A549 (cell line): ENCODE measurements at places on chromosomes 16 and 17.

GRCh38 chr16:20956319-20956718 lies 55.7 kb downstream of the LYRM1 start:
- no peak for DNase-seq

DNA sequence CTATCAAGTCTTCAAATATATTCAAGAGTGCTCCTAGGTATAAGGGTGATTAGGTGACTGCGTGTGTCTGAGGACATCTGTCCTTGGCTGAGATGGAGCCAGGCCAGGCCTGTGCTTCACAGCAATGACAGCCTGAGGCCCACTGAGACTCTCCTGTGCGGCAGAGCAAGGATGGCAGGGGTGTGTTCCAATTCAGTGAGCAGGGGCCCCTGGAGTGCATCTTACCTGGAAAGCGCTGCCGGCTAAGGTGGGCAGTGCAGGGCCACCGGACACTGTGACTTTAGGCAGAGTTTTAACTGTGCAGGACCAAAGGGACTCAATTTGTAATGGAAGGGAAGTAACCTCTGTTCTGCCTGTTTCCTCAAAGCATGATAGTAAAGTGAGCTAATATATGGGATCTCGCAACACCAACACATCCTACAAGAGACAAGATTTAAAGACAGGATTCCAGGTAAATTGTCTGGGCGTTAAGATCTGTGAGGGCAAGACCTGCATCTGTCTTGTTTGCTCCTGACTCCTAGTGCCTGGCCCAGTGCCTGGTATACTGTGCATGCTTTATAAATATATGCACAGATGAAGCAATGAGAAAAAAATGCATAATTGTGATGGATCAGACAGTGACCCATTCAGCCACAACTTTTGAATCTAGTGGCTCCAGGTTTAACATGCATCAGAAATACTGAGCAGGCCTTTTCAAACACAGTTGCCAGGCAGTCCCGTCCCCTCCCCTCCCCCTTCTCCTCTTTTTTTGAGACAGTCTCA lies 86.7 kb downstream of the MRC2 start:
- DNase-seq: no peak

DNA sequence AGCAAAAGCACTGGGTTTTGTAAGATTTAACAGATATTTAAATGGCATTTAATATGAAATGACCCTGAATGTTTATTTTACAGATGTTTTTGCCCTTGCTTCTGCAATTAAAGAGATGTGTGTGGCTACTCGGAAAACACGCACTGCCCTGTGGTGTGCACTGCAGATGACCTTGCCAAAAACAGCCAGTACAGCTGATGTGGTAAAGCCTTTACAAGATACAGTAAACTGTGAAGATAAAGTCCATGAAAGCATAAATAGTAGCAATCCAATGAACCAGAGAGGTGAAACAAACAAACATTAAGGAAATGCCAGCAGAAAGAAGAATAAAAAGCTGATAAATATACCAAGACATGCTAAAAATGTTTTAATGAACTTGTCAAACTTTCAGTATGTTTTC lies 15.7 kb downstream of the CCDC43 start:
- no peak for DNase-seq

DNA sequence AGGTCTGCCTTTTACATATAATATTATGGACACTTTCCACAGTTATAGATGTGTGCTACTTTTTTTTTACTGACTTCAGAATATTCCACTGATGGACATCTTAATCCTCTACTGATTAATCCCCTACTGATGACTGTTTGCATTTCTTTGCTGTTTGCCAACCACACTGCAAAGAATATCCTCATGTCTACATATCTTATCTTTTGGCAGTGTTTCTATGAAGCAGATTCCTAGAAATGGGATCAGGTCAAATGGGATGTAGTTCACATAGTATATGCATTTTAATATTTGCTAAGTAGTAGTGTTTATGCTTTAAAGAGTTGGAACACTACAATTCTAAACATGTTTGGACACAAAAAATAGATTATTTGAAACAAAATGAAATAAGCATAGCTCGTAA lies 3.2 kb downstream of the CCL3 start:
- DNase-seq: no peak

GRCh38 chr17:27449541-27449940 lies 6.7 kb upstream of the KSR1 start:
- no peak for DNase-seq

GRCh38 chr17:62343764-62344270 lies 36.5 kb upstream of the EFCAB3 start:
- no peak for DNase-seq

GRCh38 chr17:42848093-42848492 lies 2.9 kb upstream of the AOC3 start:
- DNase-seq: no peak

DNA sequence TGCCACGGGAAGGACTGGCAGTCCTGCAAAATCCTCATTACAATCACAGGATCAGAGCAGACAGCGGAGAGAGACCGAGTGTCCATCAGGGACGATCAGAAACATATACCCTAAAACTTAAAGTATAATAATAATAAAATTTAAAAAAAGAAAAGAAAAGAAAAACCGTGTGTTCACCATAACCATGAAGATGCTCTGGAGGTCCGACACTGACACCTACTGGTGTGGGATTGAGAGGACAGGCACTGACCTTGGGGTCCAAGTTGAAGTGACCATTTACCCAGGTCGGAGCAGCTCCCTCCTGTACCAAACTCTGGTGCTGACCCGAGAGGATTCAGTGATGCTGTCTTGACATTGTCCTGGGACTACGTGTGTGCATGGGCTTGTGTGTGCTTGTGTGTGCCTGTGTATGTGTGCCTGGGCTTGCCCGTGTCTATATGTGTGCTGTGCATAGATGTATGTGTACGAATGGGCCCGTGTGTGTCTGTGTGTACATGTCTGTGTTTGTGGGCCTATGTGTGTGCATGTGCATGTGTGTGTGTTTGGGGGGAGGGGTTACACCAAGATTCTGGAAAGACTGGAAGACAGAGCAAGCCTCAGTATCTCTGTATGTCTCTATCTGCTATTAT lies 10.0 kb upstream of the CD300LD start:
- DNase-seq: peak; percentile 79

DNA sequence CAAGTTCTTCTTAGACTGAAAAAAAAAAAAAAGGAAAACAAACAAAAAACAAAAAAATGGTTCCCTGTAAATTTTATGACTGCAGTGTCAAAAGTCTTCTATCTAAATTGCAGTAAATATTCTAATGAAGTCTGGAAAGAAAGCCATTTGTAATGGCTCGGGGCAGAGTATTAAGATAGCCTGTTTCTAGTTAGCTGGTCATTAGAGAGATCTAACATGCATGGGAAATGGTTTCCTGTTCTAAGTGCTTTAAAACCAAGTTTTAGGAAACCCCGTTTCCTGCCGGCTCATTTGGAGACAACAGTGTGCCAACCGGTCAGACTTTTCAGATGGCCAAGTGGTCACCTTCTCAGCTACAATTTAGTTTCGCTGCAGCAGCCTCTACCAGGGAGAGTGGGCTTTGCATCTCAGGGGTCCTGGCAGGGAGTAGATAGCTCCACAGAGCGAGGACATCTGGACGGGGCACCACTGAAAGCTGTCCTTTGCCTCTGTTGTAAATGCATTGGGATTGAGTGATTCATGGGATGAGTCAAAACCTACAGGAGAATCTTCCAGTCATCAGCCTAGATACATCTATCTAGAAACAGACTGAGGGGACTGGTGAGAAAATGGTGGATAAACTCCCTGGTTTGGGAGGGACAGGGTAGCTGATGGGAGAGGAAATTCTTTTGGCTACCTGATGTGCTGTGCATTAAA lies 473.2 kb upstream of the SALL1 start:
- DNase-seq: no peak

- peak; percentile 93 for DNase-seq
Measured at GRCh38 chr17:44599298-44600175, 42.3 kb downstream of the FZD2 start.

DNA sequence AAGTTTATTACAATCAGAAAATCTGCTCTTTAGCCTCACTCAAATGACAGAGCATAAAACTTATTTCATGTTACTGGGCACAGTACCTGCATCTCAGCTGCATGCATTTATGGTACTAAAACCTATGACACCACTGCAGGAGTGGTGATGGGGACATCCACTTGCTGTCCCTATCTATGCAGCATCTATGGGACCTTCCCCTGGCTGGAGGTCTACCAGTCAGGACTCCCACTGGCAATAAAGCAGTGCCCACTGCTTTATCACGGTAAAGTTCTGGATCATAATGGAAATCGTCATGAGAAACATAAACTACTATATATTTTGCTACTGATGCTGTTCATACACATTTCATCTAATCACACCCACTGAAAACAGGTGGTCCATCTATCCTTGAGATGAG lies 26.2 kb downstream of the NSMCE1 start:
- DNase-seq: no peak

GRCh38 chr16:69123910-69124309 lies 8.5 kb downstream of the CHTF8 start:
- DNase-seq: peak; percentile 60

GRCh38 chr16:81469710-81470535 lies 25.3 kb downstream of the CMIP start:
- no peak for DNase-seq

- DNase-seq: no peak
Measured at GRCh38 chr16:19817875-19818274, 66.8 kb downstream of the GPRC5B start.

DNA sequence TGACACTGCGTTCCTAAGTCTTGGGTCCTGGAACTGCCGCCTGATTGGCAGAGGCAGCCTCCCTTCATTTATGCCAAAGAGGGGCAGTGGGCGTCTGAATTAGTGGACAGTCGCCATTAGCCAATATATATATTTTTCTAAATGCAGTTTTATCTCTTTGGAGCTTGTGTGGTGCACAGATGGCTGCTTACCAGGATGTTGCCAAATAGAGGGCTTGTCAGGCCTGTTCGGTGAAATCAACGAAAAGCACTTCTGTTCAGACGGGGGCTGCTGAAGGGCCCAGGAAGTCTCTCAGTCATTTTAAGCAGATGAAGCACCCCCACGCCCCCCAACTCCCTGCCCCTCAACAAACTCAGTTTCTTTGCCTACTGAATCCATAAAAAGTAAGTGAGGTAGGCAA lies 66.0 kb downstream of the RAP1GAP2 start:
- no peak for DNase-seq

DNA sequence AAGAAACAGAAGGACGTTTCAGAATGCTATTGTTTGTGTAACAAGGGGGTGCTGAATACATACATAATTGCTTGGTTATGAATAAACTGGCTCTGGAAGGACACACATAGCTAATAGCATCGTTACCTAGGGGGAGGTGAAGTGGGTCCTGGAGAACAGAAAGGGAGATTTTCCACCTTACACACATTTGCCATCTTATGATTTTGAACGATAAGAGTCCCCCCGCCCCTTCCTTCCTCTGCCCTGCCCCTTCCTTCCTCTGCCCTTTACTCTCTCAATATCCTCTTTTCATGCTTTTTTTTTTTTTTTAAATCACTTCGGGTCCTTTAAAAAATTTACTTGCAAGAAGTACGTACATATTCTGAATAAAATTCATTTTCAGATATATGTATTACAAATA lies 902 bp upstream of the DHRS7B start:
- no peak for DNase-seq

DNA sequence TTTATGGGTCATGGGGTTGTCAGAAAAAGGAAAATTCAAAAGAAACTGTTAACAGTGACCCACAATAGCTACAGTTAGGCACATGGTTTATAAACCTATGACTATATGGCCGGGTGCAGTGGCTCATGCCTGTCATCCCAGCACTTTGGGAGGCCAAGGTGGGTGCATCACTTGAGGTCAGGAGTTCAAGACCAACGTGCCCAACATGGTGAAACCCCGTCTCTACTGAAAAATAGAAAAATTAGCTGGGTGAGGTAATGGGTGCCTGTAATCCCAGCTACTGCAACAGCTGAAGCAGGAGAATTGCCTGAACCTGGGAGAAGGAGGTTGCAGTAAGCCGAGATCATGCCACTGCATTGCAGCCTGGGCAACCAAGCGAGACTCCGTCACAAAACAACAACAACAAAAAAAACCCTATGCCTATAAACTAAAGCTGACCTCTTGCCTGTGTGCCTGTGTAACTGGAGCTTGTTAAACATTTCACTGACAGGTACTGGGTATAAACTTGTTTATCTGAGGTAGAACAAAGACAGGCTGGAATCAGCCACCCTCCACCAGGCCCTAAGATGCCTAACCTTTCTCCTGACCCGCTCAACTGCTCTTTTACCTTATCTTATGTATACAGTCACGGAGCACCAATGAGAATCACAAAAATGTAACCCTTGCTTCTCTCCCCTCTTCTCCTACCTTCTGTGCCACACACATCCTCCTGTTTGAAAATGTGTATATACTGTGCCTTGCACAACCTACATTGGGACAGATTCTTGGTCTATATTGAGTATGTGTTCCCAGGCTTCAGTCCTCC lies 62.9 kb upstream of the ATF7IP2 start:
- no peak for DNase-seq
